ENCODE measurements at places on chromosomes 6 and 20.

- no peak for DNase-seq
Measured at GRCh38 chr6:53293691-53294090, 55.1 kb downstream of the ELOVL5 start.

GRCh38 chr6:52189974-52190373 lies 3.8 kb downstream of the IL17A start:
- no peak for DNase-seq

GRCh38 chr6:64034910-64035655 lies 399.5 kb downstream of the PHF3 start:
- DNase-seq = peak; percentile 53

DNA sequence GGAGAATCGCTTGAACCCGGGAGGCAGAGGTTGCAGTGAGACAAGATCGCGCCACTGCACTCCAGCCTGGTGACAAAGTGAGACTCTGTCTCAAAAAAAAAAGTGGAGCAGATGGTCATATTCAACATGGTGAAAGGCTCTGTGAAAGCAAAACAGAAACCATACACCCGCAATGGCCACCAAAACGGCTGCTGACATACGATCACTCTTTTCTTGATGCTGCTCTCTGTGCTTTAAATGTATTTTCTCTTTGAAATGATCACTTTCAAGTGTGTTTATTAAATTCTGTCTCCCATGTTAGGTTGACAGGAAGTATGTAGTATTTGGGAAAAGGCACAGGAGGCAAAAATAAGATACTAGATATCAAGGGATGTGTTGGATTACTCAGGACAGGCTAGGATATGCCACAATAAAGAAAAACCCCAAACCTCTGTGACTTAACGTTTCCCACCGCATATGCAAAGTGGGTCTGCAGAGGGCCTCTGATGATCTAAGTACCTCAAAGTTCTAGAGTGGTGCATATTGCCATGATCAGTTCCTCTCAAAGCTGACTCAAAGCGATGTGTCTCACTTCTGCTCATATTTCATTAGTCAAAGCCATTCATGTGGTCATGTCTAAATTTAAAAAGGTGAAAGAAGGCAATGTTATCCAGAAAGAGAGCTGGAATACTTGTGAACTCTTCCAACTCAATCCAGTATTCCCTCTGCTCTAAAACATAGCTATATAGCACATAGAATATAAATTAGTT lies 155.1 kb upstream of the SOX4 start:
- DNase-seq = peak; percentile 9

DNA sequence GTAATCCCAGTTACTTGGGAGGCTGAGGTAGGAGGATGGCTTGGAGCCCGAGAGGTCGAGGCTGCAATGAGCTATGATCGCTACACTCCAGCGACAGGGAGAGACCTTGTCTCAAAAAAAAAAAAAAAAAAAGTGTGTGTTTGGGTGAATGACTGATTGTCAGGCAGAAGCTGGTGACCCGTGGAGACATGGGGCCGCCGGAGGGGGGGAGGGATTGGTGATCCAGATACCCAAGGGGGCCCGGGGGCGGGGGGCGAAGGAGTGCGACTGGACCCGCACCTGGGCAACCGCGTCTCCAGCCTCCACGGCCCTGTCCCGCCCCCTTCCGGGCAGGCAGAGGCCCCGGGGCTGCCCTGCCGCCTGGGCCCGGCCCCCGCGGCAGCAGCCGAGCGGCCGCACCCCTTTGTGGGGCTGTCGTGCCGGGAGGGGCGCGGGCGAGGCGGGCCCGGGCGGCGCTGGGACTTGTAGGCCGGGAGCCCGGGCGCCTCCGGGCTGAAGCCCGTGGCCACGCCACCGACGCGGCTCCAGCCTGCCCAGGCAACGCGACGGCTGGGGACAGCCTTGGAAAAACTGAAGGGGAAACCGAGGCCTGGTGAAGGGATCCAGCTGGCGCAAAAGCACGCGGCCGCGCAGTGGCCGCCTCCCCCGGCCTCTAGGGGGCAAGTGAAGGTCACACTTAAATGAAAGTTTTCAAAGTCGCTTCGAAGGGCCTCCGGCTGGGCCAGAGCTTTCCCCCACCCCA lies 2.1 kb upstream of the RBM38 start:
- DNase-seq = peak; percentile 69

DNA sequence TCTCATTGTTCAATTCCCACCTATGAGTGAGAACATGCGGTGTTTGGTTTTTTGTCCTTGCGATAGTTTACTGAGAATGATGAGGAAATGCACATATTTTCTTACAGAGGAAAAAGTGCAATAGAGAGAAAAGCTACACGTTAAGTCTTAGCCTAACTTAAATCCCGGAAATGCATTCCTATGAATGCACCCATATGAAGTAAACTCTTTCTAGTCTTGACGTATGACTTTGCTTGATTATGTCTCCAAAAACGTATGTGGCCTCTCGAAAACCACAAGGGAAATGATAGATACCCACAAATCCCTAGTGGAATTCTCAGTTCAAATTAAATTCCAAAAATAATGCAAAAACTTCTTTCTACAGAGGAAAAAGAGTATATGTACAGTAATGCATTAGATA lies 90.7 kb upstream of the SASH1 start:
- peak; percentile 82 for DNase-seq

GRCh38 chr20:44280387-44280786 lies 30.6 kb downstream of the FITM2 start:
- no peak for DNase-seq

- peak; percentile 69 for DNase-seq
Measured at GRCh38 chr6:25066593-25066992, 130.8 kb upstream of the RIPOR2 start.

DNA sequence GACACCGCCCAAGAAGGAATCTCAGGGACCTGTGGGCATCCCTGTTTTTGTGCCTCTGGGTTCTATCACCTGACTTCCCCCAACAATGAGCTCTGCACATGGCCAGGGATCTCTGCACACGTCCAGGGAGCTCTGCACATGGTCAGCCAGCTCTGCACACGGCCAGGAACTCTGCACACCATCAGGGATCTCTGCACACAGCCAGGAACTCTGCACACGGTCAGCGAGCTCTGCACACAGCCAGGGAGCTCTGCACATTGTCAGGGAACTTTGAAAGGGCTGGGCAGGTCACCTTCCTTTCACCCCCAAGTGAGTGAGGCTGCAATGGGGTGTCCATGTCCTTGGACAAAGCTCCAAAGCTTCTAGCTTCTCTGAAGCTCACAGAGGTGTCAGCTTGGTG lies 5.2 kb upstream of the SLCO4A1 start:
- no peak for DNase-seq
